ENCODE measurements at places on chromosomes 12 and 14.

DNA sequence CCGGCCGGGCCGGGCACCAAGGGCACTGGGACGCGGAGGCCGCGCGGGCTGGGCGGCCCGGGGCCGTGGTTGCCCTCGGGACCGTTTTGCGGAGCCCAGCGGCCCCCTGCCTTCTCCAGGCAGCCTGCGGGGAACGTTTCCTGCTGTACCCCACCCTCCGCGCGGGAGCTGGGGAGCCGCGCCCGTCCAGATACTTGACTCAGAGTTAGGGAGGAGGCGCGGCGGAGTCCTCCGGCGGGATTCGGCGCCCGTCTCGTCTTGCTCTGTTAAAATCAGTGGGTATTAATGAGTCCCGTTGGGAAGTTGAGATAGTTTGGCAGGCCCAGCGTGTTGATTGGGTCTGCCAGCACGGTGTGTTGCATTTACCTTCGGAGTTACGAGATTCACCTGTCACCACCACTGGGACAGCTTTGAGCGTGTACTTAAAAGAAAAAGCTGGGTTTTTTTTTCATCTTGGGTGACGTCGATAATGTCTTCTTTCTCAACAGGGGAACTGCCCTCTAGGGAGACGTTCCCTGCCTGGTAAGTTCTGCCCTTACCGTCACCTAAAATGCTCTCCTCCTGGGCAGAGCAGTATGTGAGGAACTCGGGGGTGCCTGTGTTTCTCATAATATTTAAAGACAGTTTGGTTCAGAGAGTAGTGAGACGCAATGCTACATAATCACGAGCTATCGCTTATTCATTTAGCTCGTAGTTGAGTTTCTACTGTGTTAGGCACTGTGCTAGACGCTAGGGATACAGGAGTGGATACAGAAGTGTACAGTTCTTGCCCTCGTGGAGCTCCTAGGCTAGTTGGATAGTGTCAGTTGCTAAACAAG is 596 bp downstream of the DLST start:
- peak; percentile 56 for DNase-seq

- no peak for DNase-seq
Observed at GRCh38 chr12:99261256-99261655, 386.3 kb upstream of the GARIN6 start.

GRCh38 chr12:78208092-78208491 is 377.4 kb downstream of the NAV3 start:
- DNase-seq: no peak

- peak; percentile 52 for DNase-seq
Observed at GRCh38 chr14:41606532-41607303, at the start of gene LRFN5. Gene LRFN5, plus strand, starts transcription at chr14:41606876.

DNA sequence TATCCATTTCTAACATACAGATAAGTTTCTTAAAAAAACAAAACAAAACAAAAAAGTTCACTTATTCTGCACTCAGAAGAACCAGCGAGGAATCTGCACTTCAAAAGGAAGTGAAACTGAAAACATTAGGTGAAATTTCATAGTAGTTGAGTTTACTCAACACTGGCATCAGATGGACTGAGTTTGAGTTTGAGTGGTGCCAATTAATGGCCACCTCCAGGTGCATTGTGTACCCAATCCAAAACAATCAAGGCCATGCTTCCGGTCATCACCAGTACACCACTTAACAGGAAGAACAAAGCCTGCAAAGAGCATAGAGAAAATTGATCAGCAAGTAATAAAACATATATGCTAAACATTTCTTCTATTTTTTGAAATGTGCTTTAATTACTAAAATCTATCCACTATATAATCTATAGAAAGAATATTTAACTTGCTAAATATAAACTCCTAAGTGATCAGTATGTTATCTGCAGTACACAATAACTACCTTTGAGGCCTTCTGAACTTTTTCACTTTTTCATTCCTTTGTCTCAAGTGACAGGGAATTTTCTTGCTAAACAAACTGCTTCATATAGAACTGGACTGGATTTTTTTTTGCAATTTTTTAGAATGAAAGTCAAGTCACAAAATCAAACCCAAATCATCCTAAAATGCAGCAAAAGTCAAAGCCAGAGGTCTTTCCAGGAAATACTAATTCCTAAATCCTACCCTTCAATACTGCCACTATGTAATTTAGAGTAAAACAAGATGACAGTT is 11.5 kb downstream of the SLC38A2 start:
- no peak for DNase-seq
